ENCODE measurements at places on chromosomes 12 and 14. TPM values are rescaled to one million over a fixed set of nuclear protein-coding genes. Genes with fewer than 3 reads are reported as not detected.

GSKIP gene
- 7.9 TPM for total RNA-seq

SETD3 gene
- total RNA-seq, result 160 TPM

KRT77 gene
- not detected for total RNA-seq

TMEM132D gene
- total RNA-seq, result not detected

PGF gene
- total RNA-seq, result not detected

NTF3 gene
- total RNA-seq, result not detected

RTL1 gene
- not detected for total RNA-seq

APOLD1 gene
- 0.70 TPM for total RNA-seq

SP1 gene
- total RNA-seq, result 84.6 TPM

PLEKHH1 gene
- total RNA-seq, result not detected

TM9SF1 gene
- total RNA-seq, result 32.1 TPM

CHGA gene
- not detected for total RNA-seq

GZMH gene
- 236 TPM for total RNA-seq

MIP gene
- total RNA-seq, result not detected

HELB gene
- total RNA-seq, result 36.6 TPM

RAPGEF3 gene
- 0.23 TPM for total RNA-seq

LTBP2 gene
- 2.1 TPM for total RNA-seq

C14orf132 gene
- not detected for total RNA-seq

ISM2 gene
- not detected for total RNA-seq

ADCY4 gene
- total RNA-seq, result 11.3 TPM

C12orf42 gene
- 1.6 TPM for total RNA-seq

DHRS1 gene
- 59.0 TPM for total RNA-seq

TMCC3 gene
- 21.6 TPM for total RNA-seq

NR4A1 gene
- total RNA-seq, result 72.5 TPM

PTGER2 gene
- total RNA-seq, result 60.6 TPM

SMCO2 gene
- total RNA-seq, result not detected

UNG gene
- 8.7 TPM for total RNA-seq

IL26 gene
- total RNA-seq, result not detected

CGRRF1 gene
- total RNA-seq, result 30.1 TPM

NTN4 gene
- total RNA-seq, result not detected

CCDC38 gene
- total RNA-seq, result 0.35 TPM

TMEM119 gene
- 0.71 TPM for total RNA-seq

BTBD6 gene
- 30.9 TPM for total RNA-seq

ZDHHC22 gene
- not detected for total RNA-seq

NT5DC3 gene
- total RNA-seq, result 1.4 TPM

GNB3 gene
- total RNA-seq, result not detected

PDE6H gene
- not detected for total RNA-seq

TAS2R42 gene
- not detected for total RNA-seq

TGFB3 gene
- 10.6 TPM for total RNA-seq

SPSB2 gene
- 8.1 TPM for total RNA-seq

PAPLN gene
- total RNA-seq, result 0.24 TPM

PLA2G1B gene
- total RNA-seq, result not detected

RNU7-1 gene
- total RNA-seq, result not detected
